ENCODE measurements at places on chromosomes 2 and 18.

- DNase-seq, result no peak
Observed at GRCh38 chr18:70377317-70377799, 88.5 kb downstream of the SOCS6 start.

- no peak for DNase-seq
Observed at GRCh38 chr18:47790036-47790435, 140.4 kb downstream of the SMAD2 start.

GRCh38 chr2:145692971-145693478, 1173.1 kb upstream of the ZEB2 start:
- no peak for DNase-seq

GRCh38 chr2:143177096-143177786, 48.0 kb downstream of the ARHGAP15 start:
- DNase-seq, result no peak

DNA sequence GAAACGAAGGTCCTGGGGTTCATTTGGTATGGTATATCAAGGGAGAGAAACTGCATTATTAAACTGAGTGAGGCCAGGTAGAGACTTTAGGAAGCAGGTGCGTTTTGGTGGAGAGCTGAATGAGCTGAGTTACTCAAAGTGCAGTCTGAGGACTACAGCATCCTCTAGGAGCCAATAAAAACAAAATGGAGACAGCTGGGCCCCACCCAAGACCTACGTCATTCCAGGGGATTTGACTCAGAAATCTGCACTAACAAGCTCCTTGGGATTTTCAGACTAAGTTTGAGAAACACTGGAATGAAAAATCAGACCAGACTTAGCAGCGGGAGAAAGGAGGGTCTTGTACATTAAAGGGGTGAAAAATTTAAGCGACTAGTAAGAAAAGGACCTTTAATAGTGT, 131.5 kb downstream of the UXS1 start:
- no peak for DNase-seq

Measured in activated effector memory CD4-positive, alpha-beta T cell treated with Interleukin-2 at 50 U/mL for 16 hours (primary cell).